GM12865 (cell line): ENCODE measurements at places on chromosomes 3 and 15.

DNA sequence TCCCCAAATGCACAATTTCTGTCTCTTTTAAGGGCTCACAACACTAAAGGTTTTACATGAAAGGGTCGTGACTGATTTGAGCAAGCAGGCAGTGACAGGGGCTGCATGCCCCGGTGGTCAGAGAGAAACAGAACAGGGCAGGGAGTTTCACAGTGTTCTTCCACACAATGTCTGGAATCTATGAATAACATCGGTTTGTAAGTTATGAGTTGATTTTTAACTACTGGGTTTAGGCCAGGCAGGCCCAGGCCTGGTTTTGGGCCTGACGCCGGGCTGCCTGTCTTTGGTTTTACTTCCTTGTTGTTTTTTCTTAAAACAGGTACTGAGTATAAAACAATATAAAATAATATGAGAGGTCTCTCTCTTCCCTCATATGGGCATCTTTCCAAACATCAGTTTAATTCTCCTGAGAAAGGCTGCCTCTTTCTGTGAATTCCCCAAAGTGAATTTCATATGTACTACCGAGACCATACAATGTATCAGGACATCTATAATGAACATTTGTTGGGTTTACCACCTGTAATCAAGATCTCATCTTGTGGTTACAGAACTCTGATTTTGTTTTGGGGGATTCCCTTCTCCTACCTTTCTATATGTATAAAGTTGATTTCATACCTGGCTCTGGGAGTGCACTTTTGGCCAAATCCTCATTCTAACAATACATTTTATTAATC lies 74.4 kb downstream of the CD200 start:
- peak; percentile 60 for DNase-seq

DNA sequence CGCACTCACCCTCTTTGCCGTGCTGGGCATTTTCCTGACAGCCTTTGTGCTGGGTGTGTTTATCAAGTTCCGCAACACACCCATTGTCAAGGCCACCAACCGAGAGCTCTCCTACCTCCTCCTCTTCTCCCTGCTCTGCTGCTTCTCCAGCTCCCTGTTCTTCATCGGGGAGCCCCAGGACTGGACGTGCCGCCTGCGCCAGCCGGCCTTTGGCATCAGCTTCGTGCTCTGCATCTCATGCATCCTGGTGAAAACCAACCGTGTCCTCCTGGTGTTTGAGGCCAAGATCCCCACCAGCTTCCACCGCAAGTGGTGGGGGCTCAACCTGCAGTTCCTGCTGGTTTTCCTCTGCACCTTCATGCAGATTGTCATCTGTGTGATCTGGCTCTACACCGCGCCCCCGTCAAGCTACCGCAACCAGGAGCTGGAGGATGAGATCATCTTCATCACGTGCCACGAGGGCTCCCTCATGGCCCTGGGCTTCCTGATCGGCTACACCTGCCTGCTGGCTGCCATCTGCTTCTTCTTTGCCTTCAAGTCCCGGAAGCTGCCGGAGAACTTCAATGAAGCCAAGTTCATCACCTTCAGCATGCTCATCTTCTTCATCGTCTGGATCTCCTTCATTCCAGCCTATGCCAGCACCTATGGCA lies 41.1 kb upstream of the CSTA start:
- DNase-seq: no peak

DNA sequence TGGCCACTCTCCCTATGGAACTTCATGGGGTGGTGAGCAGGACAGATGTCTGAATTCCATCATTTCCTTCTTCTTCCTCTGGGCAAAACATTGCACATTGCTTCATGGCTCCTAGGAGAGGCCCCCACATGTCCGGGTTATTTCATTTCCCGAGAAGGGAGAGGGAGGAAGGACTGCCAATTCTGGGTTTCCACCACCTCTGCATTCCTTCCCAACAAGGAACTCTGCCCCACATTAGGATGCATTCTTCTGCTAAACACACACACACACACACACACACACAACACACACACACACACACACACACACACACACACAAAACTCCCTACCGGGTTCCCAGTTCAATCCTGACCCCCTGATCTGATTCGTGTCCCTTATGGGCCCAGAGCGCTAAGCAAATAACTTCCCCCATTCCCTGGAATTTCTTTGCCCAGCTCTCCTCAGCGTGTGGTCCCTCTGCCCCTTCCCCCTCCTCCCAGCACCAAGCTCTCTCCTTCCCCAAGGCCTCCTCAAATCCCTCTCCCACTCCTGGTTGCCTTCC lies 1.9 kb downstream of the RHO start:
- DNase-seq: no peak

GRCh38 chr3:16370872-16371740 lies 106.1 kb downstream of the OXNAD1 start:
- DNase-seq: peak; percentile 45

GRCh38 chr3:189756582-189757078 lies 125.4 kb downstream of the TP63 start:
- DNase-seq: peak; percentile 29

DNA sequence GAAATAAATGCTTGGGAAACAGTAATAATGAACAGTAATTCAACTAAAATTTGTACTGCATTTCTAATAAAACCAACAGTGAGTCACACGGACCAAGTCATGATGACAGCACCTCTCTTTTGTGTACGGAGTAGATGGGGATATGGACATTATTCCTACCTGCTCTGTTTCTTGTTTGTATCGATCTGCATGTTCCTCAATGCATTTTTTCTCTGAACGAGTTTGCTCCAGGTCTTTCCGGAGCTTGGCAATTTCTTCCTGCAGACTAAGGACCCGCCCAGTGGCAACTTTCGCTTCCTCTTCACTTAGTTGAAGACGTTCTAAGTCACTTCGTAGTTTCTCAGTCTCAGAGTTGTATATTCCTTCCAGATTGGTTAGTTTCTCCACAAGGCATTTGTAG lies 74.4 kb upstream of the MYO5C start:
- DNase-seq: peak; percentile 61

DNA sequence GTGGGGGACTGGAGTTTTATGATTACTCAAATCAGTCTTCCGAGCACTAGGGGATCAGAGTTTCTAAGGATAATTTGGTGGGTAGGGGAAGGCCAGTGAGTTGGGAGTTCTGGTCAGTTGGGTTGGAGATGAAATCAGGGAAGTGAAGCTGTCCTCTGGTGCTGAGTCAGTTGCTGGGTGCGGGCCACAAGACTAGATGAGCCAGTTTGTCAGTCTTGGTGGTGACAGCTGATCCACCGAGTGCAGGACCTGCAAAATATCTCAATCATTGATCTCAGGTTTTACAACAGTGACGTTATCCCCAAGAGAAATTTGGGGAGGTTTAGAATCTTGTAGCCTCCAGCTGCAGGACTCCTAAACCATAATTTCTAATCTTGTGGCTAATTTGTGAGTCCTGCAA lies 249.4 kb downstream of the FAM43A start:
- DNase-seq: no peak

- DNase-seq: no peak
Observed at GRCh38 chr15:63312286-63312685, 34.9 kb downstream of the APH1B start.

GRCh38 chr3:32577581-32578556 lies 7.2 kb upstream of the DYNC1LI1 start:
- peak; percentile 83 for DNase-seq

- DNase-seq: no peak
Observed at GRCh38 chr15:73710321-73710720, 26.1 kb downstream of the CD276 start.

DNA sequence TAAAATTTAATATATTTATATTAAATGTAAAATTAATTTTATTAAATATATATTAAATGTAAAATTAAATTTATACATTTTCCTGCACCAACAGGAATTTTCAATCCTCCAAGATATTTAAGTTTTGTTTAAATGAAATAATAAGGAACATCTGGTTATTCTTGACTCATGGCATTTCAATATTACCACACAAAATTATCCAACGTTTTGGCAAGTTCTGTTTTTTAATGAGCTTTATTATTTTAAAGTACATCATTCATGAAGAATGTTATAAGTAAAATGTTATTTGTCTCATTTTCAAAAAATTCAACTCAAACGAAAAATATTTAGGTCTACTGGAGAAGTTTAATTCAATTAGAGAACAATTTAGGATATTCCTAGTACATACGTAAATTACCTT lies 811.4 kb downstream of the NAALADL2 start:
- no peak for DNase-seq

DNA sequence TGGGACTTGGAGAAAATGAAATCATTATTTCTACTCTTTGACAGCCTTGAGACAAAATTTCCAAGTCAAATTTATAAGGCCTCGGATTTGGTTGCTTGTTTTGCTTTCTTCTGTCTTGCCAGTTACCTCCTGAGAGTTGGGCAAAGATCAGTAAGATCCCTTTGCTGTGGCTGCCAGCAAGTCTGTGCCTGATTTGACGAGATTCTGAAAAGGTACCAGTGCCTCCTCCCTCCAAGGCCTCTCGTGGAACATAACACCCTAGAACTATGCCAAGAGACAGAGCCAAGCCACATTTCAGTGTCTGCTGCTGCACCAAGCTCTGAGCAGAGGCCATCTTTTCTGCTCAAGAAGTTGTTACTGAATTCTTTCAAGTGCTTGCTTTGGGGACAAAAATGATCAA lies 61.0 kb downstream of the GTPBP8 start:
- DNase-seq: no peak

GRCh38 chr15:69504352-69505040 lies 51.9 kb downstream of the RPLP1 start:
- no peak for DNase-seq

- peak; percentile 38 for DNase-seq
Observed at GRCh38 chr3:6444888-6445658, 415.8 kb upstream of the GRM7 start.

DNA sequence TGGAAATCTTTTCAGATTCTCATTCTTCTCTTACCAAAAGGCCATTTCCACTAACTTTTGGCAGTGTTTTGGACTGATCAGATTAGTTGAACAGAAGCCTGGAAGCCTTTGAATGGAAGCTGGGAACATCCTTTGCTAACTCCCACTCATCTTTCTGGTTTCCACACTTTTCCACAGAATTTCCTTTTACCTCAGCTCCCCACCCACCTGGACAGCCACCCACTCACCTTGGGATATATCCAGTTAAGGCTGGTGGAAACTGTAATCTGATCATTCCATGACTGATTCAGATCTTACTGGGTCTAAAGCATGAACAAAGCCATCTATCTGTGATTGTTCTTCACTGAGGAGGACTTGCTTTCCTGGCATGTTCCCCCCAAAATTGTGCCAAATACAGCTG lies 119.5 kb downstream of the CCNL1 start:
- no peak for DNase-seq

GRCh38 chr15:68465861-68466560 lies 34.0 kb upstream of the ITGA11 start:
- no peak for DNase-seq

GRCh38 chr3:65030847-65031463 lies 343.2 kb upstream of the ADAMTS9 start:
- no peak for DNase-seq

- DNase-seq: peak; percentile 14
Observed at GRCh38 chr3:117722856-117723255, 1013.3 kb downstream of the TUSC7 start.

- no peak for DNase-seq
Observed at GRCh38 chr15:97504031-97504792, 456.3 kb upstream of the ARRDC4 start.

- no peak for DNase-seq
Observed at GRCh38 chr3:181578743-181579142, 133.0 kb upstream of the SOX2 start.

GRCh38 chr3:176661432-176661964 lies 535.8 kb downstream of the TBL1XR1 start:
- no peak for DNase-seq

DNA sequence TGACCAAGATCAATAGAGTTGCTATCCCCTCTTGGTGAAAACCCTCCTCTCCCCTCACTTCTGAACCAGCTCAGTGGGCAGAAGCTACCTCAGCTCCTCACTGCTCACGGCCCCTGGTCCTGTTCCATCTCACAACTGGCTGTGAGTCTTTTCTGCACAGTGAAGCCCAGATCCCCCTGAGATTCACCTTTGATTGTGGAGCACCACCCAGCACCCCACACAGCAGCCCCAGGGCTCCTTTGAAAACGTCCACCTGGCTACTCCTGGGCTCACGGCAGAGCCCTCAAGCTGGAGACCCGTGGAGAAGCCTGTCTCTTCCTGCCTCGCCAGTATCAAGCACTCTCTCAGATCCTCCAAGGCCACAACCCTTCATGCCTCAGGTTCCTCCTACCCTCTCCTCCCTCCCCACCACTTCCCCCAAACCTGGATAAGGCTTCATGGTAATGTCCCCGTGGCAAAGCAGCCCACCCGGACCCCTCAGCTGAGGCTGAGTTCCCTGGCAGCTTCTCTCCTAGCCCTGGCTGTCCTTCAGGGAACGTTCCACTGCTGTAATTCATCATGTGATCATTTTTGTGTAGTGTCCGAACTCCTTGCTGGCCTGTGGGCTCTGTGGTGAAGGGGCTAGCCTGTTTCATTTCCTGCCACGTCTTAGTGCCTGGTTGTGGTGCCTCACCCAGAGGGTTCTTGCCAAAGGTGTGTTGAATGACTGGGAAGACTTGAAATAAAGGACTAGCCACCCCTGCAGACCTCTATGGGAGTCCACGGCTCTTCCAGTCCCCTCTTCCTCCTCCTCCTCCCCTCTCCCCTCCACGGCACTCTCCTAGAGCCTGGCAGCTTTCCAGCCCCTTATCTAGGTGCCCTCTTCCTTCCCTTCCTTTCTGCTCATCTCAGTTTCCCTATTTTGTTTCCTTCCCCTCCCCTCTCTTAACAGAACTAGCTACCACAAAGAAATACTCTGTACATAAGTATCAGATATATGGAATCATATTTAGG lies 44.5 kb downstream of the KY start:
- DNase-seq: no peak

DNA sequence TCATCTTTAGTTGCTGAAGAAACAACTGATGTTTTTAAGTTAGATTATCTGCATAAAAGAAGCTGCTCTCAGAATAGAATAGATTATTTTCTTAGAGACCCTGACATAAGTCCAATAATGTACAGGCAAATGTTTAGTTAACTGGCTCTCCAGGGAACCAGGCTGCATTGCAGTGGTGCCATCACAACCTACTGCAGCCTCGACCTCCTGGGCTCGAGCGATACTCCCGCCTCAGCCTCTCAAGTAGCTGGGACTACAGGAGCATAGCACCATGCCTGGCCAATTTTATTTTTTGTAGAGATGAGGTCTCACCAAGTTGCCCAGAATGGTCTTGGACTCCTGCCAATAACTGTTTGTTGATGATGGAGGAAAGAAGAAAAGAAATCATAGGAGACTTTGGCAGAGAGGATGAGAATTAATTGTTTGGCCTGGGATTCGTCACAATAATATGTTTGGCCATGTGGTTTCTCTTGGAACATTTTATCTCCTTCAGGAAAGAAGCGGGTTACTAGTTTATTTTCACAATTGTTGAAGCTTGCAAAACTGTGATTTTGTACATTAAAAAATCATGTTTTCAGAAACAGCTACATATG lies 429.2 kb downstream of the CADM2 start:
- no peak for DNase-seq

- peak; percentile 50 for DNase-seq
Observed at GRCh38 chr3:127215714-127216414, 22.9 kb downstream of the PRR23E start.

DNA sequence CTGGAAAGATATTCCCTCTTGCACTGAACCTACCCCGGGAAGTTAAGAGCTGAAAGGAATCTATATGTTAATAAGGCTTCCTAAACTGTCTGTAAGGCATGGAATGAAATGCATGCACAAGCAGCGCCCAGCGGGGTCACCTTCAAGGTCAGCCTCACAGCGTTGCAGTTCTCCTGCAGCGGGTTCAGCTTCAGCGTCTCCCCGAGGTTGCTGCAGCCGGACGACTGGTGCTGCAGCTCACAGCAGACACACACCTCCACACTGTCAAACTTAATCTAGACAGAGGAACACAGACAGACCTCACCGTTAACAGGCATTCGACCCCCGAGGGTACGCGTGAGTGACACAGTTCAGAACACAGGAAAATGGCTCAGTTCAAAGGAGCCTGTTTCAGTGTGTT lies 73.3 kb downstream of the NSMCE3 start:
- no peak for DNase-seq
